ENCODE measurements at places on chromosomes 2 and 18.

- no peak for DNase-seq
These were observed 396.7 kb downstream of the CDH2 start for GRCh38 chr18:27780061-27780745.

- no peak for DNase-seq
These were observed 8.9 kb upstream of the PDE1A start for GRCh38 chr2:182435754-182436153.

- DNase-seq = no peak
These were observed 123.0 kb downstream of the RTN4 start for GRCh38 chr2:54927085-54927750.

GRCh38 chr2:124193706-124194105 lies 168.6 kb downstream of the CNTNAP5 start:
- no peak for DNase-seq

GRCh38 chr2:7927691-7928090 lies 754.2 kb upstream of the ID2 start:
- DNase-seq = no peak

GRCh38 chr2:156908825-156909224 lies 348.7 kb upstream of the GALNT5 start:
- no peak for DNase-seq

- DNase-seq = no peak
These were observed 1287.5 kb upstream of the NXPH2 start for GRCh38 chr2:140067661-140068060.

GRCh38 chr2:30522421-30522820 lies 75.4 kb downstream of the LCLAT1 start:
- no peak for DNase-seq

DNA sequence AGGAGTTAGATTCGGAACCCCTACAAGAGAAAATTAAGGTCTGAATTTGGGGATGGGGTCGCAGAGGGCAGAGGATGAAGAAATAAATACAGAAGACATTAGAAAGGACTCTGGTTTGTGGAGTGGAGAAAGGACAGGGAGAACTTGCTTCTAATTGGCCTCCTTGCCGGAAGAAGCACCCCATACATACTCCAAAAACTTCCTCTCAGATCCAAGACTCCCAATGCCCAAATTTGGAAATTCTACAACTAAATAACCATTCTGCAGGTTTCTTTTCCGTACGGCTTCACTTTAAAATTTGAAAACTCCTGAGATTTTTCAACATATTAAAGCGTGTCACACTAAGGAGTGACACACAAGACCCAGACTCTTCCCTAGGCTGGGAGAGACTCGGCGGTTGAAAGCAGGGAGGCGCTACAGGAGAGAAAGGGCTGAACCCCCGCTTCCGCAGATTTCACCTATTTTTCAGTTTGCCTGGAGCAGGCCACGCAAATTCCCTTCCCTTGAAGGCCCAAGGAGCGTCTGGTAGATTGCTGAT lies 478 bp downstream of the CLHC1 start:
- DNase-seq = no peak

DNA sequence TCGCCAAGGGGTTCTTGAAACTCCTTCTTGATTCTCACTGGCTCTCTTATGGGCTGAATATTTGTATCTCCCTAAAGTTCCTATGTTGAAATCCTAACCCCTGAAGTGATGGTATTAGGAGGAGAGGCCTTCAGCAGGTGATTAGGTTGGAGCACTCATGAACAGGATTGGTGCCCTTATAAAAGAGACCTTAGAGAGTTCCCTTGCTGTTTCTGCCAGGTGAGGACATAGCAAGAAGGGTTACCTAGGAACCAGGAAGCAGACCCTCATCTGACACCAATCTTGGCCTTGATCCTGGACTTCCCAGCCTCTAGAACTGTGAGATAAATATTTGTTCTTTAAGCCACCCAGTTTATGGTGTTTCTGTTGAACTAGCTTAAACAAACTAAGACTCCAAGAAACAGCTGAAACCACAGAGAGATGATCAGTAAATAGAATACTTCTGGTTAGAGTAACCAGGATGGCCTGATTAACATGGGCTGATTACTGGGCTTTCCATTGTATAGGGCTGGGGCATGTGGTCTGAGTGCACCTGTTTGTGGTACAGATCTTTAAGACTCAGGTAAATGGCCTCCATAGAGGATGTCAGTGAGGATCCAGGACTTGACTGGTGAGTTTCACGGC lies 7.7 kb upstream of the CDC42EP3 start:
- DNase-seq = no peak

GRCh38 chr2:212892193-212892592 lies 259.2 kb downstream of the IKZF2 start:
- no peak for DNase-seq

DNA sequence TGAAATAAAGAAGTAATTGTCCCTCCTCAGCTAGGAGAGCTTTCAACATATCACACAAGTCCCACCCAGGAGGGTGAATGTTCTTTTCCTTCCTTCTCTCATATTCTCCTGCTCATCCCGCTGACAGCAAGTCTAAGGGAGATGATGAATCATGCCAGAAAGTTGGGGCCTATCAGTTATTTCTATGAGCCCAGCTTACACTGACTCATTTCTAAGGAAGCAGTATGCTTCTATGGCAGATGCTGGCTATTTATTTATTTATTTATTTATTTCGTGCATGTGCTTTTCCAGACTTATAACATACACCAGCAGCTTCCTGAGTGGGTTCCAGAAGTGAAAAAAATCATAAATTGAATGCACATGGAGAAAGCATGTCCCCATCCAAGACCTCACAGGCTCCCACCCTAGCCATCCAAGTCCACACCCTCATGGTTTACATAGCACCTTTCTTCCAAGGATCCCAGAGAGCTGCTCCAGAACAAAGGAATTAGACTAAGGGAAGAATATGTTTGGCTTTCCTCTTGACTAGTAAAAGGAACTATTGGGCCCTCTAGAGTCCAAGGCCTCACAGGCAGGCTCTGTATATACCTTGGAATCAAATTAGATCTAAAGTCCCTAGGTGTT lies 1074.2 kb upstream of the ZEB2 start:
- DNase-seq = no peak

GRCh38 chr2:33903215-33903614 lies 304.1 kb upstream of the FAM98A start:
- DNase-seq = no peak

- no peak for DNase-seq
These were observed 75.6 kb upstream of the CPO start for GRCh38 chr2:206863716-206864115.

- no peak for DNase-seq
These were observed 28.0 kb downstream of the PLB1 start for GRCh38 chr2:28523902-28524301.

GRCh38 chr2:69469784-69470183 lies 32.5 kb upstream of the NFU1 start:
- DNase-seq = no peak

- no peak for DNase-seq
These were observed 4.5 kb downstream of the NDUFV2 start for GRCh38 chr18:9106800-9107584.

GRCh38 chr2:238016526-238016925 lies 44.3 kb upstream of the SCLY start:
- DNase-seq = no peak

- no peak for DNase-seq
These were observed 3.7 kb downstream of the RAMP1 start for GRCh38 chr2:237863102-237863511.

DNA sequence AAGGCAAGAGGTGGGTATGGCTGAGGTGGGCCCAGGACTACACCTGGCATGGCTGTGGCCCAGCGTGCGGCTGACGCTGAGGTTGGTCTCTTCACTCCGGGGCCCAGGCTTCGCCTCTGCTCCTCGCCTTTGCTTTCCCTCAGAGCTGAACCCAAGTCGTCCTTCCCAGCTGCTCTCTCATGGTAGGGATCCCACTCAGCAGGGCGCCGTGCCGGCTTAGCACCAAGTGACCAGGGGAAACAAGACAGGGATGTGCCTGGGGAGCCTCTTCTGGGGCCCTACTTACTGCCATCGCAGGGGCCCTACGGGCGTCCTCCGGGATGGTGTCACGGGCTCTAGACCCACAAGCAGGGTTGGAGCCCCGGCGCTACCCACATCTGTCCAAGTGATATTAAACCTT lies 138.1 kb upstream of the ALKAL2 start:
- no peak for DNase-seq

GRCh38 chr18:37470986-37471385 lies 94.6 kb downstream of the CELF4 start:
- no peak for DNase-seq

DNA sequence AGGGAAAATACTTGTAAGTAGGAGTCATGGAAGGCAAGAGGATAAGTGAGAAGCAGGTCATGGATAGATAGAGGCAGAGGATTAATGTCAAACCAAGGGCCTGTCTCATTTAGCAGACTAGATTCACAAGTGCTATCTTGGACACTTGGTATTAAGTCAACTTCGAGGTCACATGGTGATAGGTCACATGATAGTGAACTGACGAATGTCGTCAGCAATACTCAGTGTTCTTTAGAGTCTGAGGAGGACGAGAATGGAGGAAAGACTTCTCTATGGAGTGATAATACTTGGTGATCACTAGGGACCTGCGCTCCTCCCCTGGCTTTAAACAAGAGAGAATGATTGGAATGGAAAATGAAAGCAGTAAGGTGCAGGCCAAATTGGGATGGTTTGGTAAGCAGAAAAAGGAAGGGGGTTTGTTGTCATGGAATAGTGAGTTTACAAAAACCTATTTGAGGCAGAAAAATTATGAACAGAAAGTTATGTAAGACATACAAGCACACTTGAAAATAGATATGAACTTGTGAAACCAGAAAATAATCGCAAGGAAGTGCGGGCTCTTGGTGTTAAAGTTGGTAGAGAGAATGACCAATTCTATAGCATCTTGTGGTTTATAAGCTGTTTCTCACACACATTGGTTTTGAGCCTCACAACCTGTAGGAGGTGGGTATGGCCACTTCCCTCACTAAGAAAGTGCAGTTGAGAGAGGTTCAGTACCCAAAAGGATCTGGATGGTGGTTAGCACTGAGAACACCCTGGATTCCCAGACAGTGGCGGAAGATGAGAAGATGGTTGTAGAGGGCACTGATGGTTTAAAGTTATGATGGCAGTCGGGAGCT lies 141.5 kb downstream of the WDSUB1 start:
- DNase-seq = no peak

DNA sequence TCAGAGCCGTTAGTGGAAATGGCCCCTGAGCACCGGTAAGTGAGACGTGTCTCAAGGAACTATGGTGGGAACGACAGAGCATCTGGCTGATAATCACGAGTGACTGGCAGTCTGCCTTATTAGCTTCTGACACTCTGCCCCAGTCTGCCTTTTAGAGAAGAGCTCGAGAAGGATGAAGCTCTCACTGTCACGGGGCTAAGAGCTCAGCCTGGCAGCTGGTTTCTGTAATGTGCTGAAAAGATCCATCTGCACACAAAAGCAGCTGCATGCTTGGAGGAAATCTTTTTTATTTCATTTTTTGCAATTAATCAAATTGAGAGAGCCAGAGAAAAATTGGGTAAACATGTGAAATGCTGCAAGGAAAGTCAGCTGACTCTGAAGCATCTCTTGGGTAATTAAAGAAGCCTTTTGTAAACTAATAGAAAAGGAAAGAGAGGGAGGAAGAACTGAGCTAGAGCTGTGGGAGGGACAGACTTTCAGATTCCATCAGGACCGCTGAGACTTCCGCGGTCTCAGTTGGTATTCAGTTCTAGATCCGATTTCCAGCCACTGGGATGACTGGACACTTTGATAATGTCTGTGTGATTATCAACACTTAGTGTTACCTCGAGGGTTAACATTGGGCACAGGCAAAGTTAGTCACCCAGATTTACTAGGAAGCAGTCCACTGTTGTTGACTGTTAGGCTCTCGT lies 24.4 kb downstream of the MBP start:
- DNase-seq = no peak

DNA sequence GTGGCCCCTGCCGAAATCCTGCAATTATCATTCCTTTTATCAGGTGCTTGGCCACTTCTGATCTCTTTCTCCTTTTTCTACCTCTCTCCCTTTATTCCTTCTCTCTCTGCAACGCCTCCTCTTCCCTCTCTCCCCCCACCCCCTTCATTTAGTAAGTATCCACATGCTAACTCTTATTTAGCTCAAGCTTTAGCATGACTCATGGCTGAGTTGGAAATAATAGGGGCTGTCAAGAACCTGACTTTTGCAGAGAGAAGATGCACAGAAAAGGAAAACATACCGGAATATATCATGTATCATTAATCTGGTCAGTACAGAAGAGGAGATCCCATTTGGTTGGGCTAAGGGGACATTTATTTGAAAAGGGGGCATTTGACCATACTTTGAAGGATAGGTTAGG lies 33.1 kb downstream of the FAM171B start:
- no peak for DNase-seq

GRCh38 chr2:215430528-215431187 lies 5.2 kb downstream of the FN1 start:
- DNase-seq = no peak

DNA sequence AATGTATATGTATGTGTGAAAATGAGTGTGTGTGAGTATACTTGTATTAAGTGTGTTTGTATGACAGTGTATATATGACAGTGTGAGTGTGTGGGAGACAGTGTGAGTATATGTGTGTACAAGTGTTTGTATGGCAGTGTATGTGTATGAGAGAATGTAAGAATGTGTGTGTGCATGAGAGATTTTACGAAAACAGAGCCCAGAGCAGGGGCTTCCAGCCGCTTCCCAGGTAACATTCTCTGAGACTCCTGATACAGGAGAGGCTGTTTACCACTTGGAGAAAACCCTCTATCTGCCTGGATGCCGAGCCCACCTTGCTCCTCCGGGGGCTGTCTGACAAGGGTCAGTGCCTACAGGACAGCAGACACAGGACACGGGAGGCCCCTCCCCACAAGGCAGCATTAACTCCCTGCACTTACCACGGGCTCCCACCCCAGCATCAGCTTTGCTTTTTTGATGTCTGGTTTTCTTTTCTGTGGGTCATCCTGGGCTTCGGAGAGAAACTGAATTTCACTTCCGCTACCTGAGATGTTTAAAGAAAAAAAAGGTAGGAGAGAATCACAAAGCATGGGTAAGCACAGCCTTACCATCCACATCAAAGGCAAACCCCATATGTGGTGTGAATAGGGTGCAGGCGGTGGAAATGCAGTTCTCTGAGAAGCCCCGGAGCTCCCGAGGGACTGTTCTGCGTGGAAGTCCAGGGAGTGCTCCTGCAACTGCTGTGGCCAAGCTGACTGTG lies 97.6 kb downstream of the UXS1 start:
- no peak for DNase-seq

- no peak for DNase-seq
These were observed 269.6 kb upstream of the SIX3 start for GRCh38 chr2:44671916-44672315.

DNA sequence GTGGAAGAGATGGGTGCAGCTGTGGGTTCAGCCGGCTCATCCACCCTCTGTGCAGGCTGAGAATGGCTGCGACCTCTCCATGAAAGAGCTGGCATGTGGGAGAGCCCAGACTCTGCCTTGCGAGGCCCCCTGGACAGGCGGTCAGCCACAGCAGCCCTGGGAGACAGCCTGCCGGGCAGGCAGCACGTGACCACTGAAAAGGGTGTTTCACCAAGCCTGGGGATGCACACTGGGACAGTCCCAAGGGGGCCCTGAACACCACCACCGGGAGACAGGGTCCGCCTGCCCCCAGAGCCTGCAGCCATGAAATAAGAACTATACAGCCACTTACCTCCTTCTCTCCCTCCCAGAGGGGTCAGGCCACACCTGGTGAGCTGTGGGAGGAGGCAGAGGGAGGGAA lies 11.5 kb downstream of the RFX8 start:
- no peak for DNase-seq

- DNase-seq = no peak
These were observed 31.6 kb upstream of the CCBE1 start for GRCh38 chr18:59728816-59729215.
